ENCODE measurements at places on chromosomes 5 and 9. TPM values are rescaled to one million over a fixed set of nuclear protein-coding genes. Genes with fewer than 3 reads are reported as not detected.

Gene JAKMIP2
- total RNA-seq, result not detected

Gene IFNB1
- total RNA-seq, result not detected

Gene SH3TC2
- total RNA-seq, result 1.9 TPM

- no peak overlapping the region for H3K27ac ChIP-seq
- H3K4me1 ChIP-seq, result peaks cover 5% of the 10 kb centered on the region
- no peaks in the 10 kb centered on the region for H3K27me3 ChIP-seq
- no peaks in the 10 kb centered on the region for H3K36me3 ChIP-seq
- no peak for DNase-seq
- peak overlapping the region; percentile 34 for H3K4me3 ChIP-seq
These were observed 8.3 kb downstream of the ZDHHC11B start for GRCh38 chr5:775961-776861.

GRCh38 chr9:79609468-79610018 lies 37.8 kb downstream of the TLE4 start:
- H3K27ac ChIP-seq, result peak overlapping the region; percentile 3
- no peaks in the 10 kb centered on the region for H3K27me3 ChIP-seq
- no peak overlapping the region for H3K4me3 ChIP-seq
- H3K36me3 ChIP-seq, result no peaks in the 10 kb centered on the region
- H3K4me1 ChIP-seq, result peaks cover 63% of the 10 kb centered on the region

- peak overlapping the region; percentile 91 for H3K27ac ChIP-seq
- DNase-seq, result peak; percentile 74
- H3K36me3 ChIP-seq, result peaks cover 38% of the 10 kb centered on the region
- H3K27me3 ChIP-seq, result no peaks in the 10 kb centered on the region
- peaks cover 11% of the 10 kb centered on the region for H3K4me1 ChIP-seq
These were observed 705 bp downstream of the PWWP2A start for GRCh38 chr5:160118349-160119141.

DNA sequence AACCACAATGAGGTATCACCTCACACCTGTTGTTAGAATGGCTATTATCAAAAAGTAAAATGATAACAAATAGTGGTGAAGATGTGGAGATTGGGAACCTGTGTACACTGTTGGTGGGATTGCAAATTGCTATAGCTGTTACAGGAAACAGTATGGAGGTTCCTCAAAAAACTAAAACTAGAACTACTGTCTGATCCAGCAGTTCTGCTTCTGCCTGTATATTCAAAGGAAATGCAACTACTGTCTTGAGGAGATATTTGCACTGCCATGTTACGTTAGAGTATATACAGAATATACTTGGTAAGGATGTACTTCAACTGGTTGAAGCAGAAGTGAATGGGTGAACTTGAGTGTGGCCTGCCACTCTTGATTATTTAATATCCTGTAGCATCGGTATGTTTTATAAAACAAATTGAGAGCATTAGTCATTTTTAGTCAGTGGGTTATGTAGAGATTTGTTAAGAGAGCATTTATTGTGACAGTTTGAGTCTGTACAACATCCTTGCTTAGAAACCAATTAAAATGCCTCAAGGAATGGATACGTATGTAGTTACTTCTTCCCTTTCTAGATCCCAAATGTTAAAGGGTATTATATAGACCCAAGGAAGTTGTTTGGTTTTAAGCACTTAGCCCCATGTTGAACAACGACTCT lies 37.5 kb downstream of the ZCCHC7 start:
- peaks cover 34% of the 10 kb centered on the region for H3K36me3 ChIP-seq
- no peaks in the 10 kb centered on the region for H3K4me1 ChIP-seq
- no peak overlapping the region for H3K27ac ChIP-seq
- H3K4me3 ChIP-seq, result no peak overlapping the region
- DNase-seq, result no peak

DNA sequence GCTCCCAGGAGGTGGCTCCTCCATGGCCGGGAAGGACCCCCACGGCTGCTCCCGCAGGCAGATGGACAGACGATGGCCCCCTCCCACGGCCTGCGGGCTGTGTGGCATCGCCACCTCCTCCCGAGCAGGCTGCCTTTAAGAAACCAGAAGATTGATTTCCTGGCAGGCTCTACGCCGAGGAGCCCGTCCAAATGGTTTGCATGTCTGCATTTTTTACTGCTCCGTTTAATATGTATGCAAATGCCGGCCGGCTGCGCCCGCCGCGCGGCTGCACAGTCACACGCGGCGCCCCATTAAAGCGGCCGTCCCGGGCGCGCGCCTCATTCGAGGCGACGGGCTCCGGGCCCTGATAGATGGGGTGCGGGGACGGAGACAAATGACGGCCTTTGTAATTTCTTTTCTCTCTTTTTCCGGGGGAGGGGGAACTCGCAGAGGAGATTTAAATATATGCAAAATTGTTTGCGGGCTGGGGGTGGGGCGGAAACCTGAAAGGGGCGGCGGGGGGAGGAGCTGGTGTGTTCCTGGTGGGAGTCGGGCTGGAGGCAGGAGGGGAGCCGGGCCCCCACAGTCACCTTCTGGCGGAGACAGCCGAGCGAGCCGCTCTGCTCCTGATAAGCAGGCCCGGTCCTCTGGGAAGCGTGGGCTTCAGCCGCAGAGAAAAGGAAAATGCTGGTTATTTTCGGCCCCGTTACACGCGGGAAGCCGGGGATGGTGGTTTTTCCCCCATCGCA lies 158.7 kb upstream of the IER5L start:
- peak overlapping the region; percentile 60 for H3K4me3 ChIP-seq
- H3K27ac ChIP-seq, result peak overlapping the region; percentile 53
- no peak for DNase-seq
- H3K36me3 ChIP-seq, result no peaks in the 10 kb centered on the region
- peaks cover 18% of the 10 kb centered on the region for H3K4me1 ChIP-seq

- H3K27me3 ChIP-seq, result no peaks in the 10 kb centered on the region
- H3K4me3 ChIP-seq, result no peak overlapping the region
- DNase-seq, result no peak
- no peak overlapping the region for H3K27ac ChIP-seq
- no peaks in the 10 kb centered on the region for H3K4me1 ChIP-seq
These were observed 138.8 kb downstream of the GRIA1 start for GRCh38 chr5:153629027-153629895.

GRCh38 chr5:172926796-172927195 lies 32.4 kb upstream of the RPL26L1 start:
- no peak for DNase-seq
- H3K36me3 ChIP-seq, result peaks cover 35% of the 10 kb centered on the region
- no peak overlapping the region for H3K4me3 ChIP-seq
- H3K27ac ChIP-seq, result no peak overlapping the region
- no peaks in the 10 kb centered on the region for H3K27me3 ChIP-seq
- peaks cover 5% of the 10 kb centered on the region for H3K4me1 ChIP-seq

- no peak for DNase-seq
- no peaks in the 10 kb centered on the region for H3K4me1 ChIP-seq
- no peaks in the 10 kb centered on the region for H3K27me3 ChIP-seq
- no peak overlapping the region for H3K27ac ChIP-seq
- no peaks in the 10 kb centered on the region for H3K36me3 ChIP-seq
- H3K4me3 ChIP-seq, result no peak overlapping the region
These were observed 266.0 kb downstream of the DMAC1 start for GRCh38 chr9:7533376-7534090.

GRCh38 chr5:173530547-173530946 lies 85.9 kb downstream of the BOD1 start:
- H3K4me1 ChIP-seq, result no peaks in the 10 kb centered on the region
- H3K27ac ChIP-seq, result no peak overlapping the region
- H3K36me3 ChIP-seq, result no peaks in the 10 kb centered on the region
- no peak for DNase-seq
